H54 (cell line): ENCODE measurements at places on chromosomes 7 and 10.

DNA sequence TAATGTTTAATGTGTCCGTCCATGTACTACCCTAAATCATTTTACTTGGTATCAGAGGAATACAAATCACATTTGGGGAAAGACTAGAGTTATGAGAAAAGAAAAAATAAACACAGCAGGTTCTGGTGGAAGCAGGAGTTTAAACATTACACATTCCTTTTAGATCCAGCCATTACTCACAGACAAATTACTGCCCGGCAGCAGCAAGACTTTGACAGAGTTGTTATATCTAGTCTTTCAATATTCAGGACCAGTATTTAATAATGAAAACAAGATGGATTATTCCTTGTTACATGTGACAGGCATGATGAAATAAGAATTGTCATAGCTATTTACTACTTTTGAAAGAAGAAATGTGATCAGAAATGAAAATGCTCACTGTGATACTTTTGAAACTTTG, 131.8 kb upstream of the GNAI1 start:
- DNase-seq = no peak

DNA sequence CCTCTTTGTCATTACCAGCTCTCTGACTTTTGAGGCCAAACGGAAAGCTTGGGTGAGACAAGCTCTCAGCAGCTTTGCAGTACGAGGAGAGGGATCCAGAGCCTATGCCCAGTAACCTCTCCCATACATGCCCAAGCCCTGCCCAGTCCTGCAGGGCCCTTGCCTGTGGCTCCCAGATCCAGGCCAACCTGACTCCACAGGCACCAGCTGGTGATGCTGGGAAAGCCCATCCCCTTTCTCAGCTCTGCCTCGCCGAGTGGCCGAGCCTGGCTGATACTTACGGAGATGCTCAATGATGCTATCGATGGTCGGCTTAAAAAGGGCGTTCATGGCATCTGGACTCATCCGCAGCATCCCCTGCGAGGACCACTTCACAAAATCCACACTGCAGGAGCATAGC, 55.4 kb downstream of the PNLIPRP2 start:
- DNase-seq = no peak

DNA sequence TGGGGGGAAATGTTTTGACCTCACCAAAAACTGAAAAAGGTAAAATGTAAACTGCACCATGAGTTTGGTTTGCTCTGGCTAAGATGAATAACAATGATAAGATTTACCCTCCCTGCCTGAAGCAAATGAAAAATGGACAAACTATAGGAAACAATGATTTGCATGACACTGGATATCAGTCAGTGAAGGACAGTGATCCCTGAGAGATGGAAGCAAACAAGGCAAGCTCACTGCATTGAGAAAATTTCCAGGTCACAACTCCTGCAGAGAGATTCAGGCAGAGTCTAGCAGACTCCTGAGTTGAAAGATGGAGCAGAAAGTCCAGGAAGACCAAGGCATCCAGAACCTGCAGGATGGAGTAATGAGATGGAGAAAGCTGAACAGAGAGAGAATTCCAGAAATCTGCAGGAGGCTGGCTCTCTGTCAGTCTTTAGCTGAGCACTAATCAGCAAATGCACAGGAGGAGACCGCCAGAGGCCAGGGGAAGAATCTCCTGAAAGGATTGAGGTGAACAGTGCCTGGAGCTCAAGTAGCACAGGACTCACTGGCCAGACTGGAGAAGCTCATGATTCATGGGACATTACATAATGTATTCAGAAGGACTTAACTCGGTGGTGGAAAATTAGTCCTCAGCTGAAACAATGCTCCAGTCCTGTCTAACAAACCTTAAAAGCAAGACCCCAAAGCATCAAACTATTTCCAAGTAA, 51.2 kb upstream of the PALS2 start:
- DNase-seq = no peak

DNA sequence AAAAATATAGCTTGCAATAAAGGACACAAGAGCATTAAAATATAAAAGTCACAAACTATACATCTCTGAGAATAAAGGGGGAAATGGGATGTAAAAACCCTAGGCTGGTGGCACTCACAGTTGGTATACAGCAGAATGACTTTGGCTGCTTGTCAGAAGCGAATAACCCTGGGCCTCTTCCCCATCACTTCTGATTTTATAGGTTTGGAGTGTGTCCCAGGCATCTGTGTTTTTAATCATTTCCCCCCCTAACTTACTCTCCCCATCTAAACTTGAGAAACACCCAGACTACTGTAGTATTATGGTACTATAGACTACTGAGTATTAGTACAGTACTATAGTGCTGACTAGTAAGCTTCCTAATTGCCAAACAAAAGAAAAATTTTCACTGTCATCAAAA, 1.8 kb upstream of the RPA3 start:
- DNase-seq = no peak

GRCh38 chr10:24449769-24450310, 240.9 kb downstream of the KIAA1217 start:
- no peak for DNase-seq

GRCh38 chr10:78579576-78579975, 489.2 kb upstream of the ZMIZ1 start:
- DNase-seq = no peak

DNA sequence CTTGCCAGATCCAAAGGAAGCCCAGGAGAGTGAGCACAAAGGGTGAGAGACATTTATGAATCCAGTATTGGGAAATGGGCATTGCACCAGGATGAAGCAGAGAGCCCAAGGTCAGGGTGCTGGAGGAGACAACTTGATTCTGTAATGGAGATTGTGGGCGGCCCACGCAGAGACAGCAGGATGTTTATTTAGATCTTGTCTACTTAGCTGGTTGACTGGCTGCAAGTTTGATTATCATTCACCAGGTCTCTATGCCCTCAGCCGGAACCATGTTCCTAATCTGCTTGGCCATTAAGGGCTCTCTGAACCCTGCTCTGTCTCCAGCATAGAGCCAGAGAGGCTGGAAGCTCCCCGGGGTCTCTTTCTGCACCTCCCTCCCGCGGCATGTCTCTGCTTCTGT, 188.7 kb downstream of the PLXNA4 start:
- no peak for DNase-seq

- no peak for DNase-seq
These were observed 88.9 kb upstream of the PAX2 start for GRCh38 chr10:100656454-100656853.

DNA sequence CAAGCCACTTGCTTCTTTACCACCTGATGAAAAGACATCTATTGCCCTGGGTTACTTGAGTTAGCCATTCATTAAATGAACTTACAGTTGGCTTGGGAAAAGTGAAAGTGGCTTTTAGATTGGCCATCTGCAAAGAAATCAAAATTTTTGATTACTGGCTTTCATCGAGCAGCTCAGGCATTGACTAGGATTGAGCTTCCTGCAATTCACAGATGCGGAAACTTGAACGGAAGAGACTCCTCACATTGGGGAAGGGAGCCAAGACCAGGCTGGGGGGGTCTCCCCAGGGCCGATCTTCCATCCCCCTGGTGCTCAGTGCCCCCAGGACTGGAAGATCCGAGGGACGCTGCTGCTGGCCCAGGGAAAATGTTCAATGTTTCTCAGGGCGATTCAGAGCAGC, 145.4 kb downstream of the PIP4K2A start:
- no peak for DNase-seq

- DNase-seq = no peak
These were observed 65.3 kb upstream of the MDFIC start for GRCh38 chr7:114856625-114857024.

DNA sequence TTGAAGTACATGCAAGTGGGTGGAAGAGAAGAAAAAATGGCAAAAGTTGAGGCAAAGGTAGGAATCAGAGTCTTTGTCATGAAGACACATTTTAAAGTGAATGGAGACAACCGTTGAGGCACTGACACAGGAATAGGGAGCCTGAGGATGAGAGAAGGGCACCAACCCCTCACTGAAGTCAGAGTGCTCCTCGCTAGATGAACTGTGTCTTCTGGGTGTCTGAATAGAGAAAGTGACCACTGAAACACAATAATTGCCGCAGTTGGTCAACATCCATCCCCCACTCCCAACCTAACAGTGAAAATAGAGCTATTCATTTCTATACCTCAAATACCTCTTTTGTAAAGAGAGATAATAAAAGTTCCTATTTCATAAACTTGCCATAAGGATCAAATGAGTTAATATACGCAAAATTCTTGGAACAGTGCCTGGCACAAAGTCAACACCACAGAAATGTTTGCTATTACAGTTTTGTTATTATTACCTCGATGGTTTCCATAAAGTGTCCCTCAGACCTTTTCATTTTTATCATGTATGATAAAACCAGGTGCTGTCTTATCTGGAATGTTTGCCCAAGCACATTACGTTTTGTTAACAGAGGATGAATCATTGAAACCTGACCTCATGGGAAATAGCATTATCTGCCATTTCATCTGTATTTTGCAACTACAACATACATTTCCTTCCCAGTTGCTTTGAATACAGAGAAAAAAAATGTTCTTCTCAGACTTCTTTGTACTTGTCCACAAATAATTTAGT, 61.8 kb upstream of the SP4 start:
- DNase-seq = no peak

DNA sequence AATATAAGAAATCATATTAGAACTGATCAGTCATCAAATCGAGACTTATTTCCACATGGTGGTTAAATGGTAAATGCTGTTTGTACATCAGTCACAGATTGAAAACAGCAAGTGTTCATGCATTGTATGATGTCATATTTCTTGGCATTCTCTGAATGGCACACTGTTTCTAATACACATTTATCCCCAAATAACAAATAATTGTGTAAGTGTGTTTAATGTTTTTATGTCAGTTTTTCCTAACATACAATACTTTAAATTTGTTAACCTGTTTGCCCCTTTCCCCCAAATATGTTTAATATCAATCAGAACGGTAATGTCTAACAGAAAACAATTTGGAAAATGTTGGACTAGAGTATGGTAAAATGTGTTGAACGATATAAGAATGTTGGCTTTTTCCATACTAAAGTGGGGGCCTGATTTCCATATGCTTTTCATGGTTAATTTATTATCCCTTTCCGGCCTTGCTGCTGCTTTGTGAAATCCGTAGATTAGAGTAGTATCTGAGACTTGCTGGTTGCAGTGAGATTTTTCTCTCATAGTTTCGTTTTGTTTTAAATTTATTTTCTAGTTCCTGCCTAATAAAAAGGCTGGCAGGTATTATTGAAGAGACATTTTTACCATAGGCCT, 23.7 kb downstream of the RAB18 start:
- DNase-seq = no peak

- no peak for DNase-seq
These were observed 3.2 kb downstream of the ZNF800 start for GRCh38 chr7:127389321-127389720.

DNA sequence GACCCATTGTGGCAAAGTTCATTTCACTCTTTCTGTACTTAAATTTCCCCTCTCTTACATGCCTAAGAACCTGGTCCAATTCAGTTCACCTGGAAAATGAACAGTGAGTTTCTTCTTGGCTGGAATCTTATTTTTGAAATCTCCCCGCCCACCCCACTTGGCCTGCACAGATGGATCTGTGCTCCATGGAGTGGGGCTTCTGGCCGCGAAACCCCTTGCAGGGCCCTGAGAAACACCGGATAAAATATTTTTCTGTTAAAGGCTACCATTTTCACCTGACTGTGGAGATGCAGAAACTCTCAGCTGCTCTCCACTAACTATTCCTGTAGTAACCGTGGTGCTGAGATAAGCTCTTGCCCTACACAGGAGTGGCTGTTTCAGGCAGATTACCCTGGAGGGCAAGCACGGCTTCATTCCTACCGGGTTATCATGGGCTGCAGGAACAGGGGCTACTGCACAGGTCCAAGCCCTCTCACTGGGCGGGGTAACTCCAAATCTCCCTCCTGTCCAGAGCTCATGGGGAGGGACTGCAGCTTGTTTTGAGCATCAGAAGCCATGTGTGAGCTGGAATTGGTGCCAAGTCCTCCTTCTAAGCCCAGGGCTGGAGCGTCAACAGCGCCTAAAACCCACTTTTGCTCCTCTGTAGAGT, 118.9 kb downstream of the PRPF18 start:
- no peak for DNase-seq

DNA sequence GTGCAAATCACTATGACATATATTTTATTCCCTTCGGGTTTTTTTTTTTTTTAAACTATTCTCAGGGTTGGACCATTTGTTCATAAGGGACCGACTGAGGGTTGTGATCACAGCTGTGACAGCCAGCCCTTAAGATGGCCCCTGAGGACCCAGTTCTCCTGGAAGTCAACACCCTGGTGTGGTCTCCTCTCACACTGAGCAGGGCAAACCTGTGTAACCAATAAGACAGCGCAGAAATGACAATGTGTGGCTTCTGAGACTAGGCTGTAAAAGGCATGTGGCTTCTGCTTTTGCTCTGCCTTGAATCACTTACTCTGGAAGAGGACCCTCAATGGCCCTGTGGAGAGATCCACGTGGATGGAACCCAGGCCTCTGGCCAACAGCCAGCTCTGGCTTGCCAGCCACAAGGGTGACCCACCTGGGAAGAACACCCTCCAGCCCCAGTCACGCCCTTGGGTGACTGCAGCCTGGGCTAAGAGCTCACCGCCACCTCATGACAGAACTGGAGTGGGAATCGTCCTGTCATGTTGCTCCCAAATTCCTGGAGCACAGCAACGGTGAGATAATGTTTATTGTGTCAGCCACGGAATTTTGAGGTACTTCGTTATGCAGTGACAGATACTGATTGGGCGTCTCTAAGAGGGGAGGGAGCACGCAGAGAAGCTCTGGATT, 127.1 kb downstream of the CLEC2L start:
- DNase-seq = no peak

GRCh38 chr10:122173766-122174435, 97.2 kb upstream of the BTBD16 start:
- DNase-seq = no peak

- no peak for DNase-seq
These were observed 79.0 kb upstream of the EMX2 start for GRCh38 chr10:117463545-117463920.

DNA sequence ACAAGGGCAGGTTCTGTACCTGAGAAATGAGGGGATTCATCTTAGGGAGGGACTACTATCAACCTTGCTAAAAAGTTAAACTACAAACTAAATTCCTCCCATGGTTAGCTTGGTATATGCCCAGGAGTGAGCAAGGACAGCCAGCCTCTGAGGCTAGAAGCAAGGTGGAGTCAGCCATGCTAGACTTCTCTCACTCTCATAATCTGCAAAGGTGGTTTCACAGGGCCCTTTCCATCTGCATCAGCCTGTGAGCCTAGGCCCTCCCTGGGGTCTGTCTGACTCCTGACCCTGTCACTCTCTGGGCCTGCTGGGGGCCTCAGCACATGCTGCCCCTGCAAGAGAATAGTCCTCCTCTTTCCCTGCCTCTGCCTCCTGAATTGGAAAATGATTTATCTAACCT, 66.1 kb downstream of the ABCA13 start:
- DNase-seq = no peak
